ENCODE measurements at places on chromosomes 16 and 17. TPM values are rescaled to one million over a fixed set of nuclear protein-coding genes. Genes with fewer than 3 reads are reported as not detected.

TPPP3 gene
- 8.9 TPM for total RNA-seq

DNA sequence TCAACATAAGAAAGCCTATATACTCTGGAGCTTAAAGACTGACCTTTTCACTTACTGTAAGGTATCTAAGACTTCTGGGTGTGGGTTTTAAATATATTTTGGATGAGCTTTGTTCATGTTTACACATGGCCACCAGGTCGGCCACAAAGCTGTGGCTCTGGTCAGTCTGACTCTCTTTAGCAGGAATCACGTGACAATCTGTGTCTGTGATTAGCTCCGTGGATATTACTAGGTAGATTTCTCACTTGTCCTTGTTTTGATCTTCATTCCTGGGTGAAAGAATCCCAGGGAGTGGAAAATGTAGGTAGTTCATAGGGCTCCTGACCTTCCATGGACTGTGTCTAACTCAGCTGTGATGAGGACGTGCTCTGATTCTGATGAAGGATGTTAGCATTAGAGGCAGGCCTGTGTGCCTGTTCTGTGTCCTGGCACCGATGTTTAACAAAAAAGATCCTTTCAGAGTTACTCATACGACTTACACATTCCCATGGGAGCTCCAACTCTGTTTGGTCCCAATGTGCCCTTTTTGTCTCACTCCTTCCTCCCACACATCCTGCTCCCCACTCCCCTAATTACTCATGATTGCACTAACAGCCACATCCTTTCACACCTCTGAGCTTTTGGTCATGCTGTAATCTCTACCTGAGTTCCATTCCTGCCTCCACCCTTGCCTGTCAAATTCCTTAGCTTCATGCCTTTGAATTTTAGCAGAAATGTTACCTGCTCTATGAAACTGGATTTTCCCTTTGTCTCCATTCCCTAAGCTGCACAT lies 425.1 kb downstream of the MAF start:
- no peak for DNase-seq

- DNase-seq, result no peak
Measured at GRCh38 chr17:66494023-66494803, 191.8 kb downstream of the PRKCA start.

DNA sequence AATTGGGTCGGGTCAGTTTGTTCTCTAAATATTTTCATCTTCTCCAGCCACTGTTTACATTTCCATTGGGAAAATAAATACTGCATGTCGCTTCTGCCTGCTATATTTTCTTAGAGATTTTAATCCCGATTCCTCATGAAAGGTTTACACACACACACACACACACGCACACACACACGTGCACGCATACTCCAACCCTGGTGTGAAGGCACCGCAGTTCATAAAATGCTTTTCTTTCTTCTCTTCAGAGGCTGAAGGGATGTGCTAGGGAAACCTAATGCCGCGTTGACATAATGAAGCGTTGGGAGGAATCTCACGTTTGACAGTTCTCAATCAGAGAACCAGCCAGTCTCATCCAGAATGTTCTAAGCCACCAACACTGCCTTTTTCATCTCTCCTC lies 222.9 kb upstream of the IRX3 start:
- DNase-seq, result no peak

PPL gene
- total RNA-seq, result 18.4 TPM

Measured in left ventricle myocardium superior (tissue), 1 donor.